ENCODE measurements at places on chromosomes 16 and 17. TPM values are rescaled to one million over a fixed set of nuclear protein-coding genes. Genes with fewer than 3 reads are reported as not detected.

GRCh38 chr16:88658714-88659113 is 4.2 kb downstream of the MVD start:
- DNase-seq: no peak

- DNase-seq: no peak
These were observed 15.5 kb downstream of the MAP1LC3B start for GRCh38 chr16:87407511-87408112.

NGFR gene
- total RNA-seq: 6.0 TPM

MYL4 gene
- not detected for total RNA-seq

TMEM235 gene
- total RNA-seq: not detected

GRCh38 chr17:48769009-48769675 is 40.6 kb upstream of the HOXB13 start:
- DNase-seq: no peak

SNX20 gene
- 0.41 TPM for total RNA-seq

- no peak for DNase-seq
These were observed 30.1 kb upstream of the HAPSTR1 start for GRCh38 chr16:9061358-9061813.

DNA sequence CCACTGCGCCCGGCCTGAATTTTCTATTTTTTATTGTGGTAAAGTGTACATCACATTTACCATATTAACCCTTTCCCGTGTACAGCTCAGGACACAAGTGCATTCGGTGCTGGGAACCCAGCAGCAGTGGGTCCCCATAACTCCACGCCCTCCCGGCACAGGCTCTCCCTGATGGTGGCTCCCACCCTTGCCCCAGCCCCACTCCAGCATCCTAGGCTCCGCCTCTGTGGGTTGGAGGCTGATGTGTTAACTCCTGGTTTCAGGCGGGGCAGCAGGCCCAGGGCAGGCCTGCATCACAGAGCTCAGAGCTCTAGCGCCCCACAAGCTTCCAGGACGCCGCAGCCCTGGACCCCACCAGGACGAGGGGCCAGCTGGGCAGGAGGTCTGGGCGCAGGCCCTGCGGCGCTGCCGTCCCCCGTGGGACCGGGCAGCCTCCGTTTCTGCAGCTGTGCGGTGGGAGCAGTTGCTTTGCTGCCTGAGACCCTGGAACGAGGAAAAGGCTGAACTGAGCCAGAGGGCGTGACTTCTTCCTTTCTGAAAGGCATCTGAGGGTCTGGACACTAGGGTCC is 19.6 kb downstream of the ZFPM1 start:
- no peak for DNase-seq

DNA sequence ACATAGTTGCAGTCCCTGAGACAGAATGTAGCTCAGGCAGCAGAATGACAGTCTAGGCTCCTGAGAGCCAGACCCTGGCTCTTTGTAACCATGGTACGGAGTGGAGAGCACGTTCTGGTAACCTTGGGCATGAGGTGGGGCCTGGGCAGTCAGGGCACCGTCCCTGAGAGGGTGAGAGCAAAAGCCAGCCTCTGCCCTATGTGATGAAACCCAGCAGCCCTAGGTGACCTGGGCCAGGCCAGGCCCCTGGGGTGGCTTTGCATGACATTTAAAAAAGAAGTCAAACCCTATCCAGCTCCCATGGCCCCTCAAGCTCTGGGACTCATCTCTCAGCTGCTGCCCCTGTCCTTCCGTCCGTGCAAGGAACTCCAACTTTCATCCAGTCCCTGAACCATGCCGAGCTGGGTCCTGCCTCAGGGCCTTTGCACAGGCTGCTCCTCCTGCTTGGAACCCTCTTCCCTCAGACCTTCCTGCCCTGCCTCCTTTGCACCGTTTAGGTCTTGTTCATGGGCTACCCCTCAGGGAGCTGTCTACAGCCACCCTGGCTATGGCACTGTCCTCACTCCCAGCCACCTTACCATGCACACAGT is 188.6 kb downstream of the NTN1 start:
- no peak for DNase-seq

TIMP2 gene
- total RNA-seq: 128 TPM

- no peak for DNase-seq
These were observed 178.2 kb upstream of the SOX9 start for GRCh38 chr17:71942626-71943025.

DNA sequence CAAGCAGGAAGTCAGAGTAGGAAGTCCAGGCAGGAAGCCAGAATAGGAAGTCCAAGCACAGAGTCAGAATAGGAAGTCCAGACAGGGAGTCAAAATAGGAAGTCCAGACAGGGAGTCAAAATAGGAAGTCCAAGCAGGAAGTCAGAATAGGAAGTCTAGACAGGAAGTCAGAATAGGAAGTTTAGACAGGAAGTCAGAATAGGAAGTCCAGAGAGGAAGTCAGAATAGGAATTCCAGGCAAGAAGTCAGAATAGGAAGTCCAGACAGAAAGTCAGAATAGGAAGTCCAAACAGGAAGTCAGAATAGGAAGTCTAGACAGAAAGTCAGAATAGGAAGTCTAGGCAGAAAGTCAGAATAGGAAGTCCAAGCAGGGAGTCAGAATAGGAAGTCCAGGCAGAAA is 105.3 kb upstream of the C16orf82 start:
- DNase-seq: no peak

DNA sequence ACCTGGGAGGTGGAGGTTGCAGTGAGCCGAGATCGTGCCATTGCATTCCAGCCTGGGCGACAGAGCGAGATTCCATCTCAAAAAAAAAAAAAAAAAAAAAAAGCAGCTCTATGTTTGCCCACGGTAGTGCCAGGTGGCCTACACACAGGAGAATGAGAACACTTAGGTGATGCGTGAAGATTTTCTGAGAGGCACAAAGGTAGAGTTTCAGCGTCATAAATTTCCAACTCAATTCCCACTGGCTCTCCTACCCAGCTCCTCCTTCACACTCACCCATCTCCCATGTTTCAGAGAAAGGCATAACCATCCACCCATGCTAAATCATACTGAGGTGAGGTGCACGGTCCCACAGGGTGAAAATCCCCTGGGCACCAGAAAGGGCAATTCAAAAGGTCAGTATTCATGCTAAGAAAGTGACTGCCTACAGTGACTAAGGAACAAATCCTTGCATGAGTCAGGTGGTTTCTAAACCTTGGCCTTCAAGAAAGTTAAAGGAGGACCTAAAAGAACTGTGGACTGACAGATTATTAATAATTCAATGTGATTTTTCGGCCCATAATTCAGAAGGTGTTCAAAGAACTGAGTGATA is 4.8 kb downstream of the DCAKD start:
- no peak for DNase-seq

DNA sequence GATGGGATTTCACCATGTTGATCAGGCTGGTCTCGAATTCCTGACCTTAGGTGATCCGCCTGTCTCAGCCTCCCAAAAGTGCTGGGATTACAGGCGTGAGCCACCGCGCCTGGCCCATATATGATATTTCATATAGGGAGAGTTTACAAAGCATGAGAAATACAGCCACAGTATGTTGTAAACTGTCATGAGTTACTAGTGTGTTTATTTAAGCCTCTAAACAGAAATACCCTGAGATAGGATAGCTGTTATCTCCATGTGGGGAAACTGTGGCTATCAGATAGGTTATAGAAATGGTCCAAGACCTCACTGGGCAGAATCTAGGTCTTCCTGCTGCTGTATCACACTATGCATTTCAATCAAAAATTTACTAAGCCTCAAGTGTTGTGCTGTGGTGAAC is 2.1 kb upstream of the CDK5RAP3 start:
- no peak for DNase-seq

DNA sequence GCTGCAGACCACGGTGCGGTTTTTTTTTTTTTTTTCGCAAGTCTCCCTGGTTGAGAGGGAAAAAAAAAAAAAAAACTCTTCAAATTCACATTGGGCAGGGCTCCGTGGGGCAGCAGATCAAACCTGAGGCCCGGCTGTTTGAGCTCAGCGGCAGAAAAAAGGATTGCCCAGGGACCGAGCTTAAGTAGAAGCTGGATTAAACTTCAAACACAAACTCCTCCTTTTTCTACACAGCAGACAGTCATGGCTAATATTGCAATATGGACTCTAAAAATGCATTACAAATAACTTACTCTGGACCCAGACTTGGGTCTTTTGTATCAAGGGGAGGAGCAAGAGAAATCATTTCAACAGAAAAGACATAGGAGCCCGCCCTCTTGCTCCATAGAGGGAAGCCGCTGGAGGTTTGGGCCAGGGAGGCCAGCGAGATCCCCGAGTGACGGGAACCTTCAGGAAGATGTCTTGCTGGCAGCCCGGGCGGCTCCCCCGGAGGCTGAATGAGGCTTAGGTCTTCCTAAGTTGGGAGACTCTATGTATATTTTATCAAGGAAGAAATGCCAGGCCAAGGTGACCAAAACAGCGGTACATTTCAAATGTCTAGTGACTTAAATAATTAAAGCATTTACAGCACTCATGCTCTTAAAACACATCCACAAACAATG is 167.7 kb downstream of the ZNF423 start:
- DNase-seq: no peak

DNA sequence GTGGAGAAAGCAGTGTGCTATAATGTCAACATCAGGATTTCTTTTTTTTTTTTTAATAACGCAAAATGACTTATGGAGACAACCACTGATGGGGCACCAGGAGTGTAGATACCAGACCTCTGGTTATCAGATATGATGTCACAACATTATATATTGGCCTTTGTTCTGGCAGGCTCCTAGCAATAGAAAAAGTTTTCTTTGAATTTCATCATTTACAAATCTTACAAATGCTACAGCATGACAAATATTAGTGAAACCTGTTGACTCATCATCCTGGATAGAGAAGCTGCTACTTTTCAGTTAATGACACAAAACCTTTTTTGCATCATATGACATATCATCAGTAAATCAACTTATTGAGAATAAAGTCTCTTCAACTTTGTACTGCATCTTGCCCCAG is 6.1 kb downstream of the THUMPD1 start:
- DNase-seq: no peak

DNA sequence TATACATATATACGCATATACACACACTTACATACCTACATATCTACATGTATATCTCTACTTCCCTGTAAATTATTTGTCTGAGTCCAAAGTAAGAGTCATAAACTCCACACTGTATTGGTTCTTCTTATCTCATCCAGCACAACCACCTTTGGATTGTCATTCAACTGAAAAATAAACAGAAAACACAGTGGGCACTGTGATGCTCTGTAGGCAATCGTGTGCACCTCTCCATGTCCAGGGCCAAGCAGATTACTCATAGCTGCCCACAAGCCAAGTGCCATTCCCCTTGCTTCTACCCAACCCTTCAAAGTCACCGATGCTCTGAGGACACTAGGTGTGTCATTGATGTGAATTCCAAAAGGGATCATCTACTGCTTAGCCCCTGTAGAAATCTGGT is 12.9 kb upstream of the TEKT3 start:
- DNase-seq: no peak

DNA sequence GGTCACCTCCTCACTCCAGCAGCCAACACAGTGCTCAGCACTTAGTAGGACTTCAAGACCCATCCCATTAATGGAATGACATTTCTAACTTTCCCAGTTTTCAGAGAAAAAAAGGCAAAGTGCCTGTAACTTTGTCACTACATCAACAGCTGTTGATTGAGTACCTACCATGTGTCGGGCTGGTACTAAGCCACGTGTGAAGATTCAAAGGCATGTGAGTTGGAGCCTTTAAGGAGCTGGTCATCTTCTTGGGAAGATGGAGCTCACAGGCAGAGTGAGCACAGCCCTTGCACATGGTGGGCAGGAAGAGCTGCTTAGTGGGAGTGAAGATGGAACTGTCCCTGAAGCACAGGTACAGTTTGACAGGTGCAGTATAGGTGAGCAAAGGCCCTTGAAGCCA is 88.6 kb downstream of the GNAO1 start:
- DNase-seq: no peak

- no peak for DNase-seq
These were observed 54.4 kb upstream of the RCVRN start for GRCh38 chr17:9959377-9959981.

SLC5A2 gene
- 0.67 TPM for total RNA-seq

DNA sequence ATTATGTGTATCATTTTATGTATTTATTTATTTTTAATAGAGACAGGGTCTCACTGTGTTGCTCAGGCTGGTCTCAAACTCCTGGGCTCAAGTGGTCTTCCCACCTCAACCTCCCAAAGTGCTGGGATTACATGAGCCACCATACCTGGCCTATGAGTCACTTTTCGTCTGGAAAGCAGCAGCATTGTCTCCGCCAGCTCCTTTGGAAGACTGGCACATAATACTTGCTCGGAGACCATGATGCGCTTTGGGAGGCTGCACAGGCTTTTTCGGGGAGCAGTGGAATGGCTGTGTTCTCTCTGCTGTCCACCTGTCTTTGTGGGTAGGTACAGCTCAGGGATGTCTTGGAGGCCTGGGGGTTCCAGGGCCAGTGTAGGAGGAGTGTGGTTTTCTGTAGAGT is 102.2 kb downstream of the AATF start:
- no peak for DNase-seq

C17orf100 gene
- total RNA-seq: 1.5 TPM

GRCh38 chr17:10121971-10122707 is 76.3 kb downstream of the GAS7 start:
- no peak for DNase-seq

CA7 gene
- total RNA-seq: not detected

DNA sequence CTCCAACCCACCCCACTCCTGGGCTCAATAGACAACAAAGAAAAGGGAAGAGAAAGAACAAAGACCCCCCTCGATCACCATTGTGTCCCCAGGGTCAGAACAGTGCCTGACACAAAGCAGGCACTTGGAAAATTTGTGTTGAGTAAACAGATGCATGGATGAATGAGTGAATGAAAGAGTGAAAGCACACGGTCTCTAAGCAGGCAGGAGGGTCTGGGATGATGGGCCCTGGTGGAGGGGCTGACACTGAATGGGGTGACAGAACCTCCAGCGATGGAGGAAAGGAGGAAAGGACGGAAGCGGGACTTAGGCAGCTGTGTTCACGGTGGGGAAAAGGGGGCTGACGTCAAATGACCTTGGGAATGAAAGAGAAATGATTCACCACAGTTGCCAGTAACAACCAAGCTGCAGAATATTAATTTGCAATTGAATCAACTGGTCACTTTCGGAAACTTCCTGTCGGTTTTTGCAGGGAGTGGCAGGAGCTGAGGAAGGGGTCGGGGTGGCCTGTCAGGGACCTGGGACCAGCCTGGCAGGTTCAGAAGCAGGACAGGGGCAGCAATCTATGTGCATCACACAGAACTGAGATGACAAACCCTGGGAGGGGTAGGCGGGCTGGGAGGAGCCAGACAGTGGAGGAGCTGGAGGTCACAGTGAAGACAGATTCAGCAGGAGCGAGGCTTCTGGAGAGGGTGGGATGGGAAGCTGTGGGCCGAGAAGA is 6.7 kb upstream of the GAST start:
- DNase-seq: no peak

CD300LB gene
- total RNA-seq: 0.19 TPM

- no peak for DNase-seq
These were observed 3.5 kb upstream of the HSD17B1 start for GRCh38 chr17:42548993-42549755.

CES4A gene
- 10.2 TPM for total RNA-seq

Data from pancreas (tissue), 10 donors.